ENCODE measurements at places on chromosomes 7 and 10. TPM values are rescaled to one million over a fixed set of nuclear protein-coding genes. Genes with fewer than 3 reads are reported as not detected.
A peak's percentile ranks its signal among the peaks of the same experiment; 100 is the strongest.

The SEMA3C gene
- 3.4 TPM for total RNA-seq

DNA sequence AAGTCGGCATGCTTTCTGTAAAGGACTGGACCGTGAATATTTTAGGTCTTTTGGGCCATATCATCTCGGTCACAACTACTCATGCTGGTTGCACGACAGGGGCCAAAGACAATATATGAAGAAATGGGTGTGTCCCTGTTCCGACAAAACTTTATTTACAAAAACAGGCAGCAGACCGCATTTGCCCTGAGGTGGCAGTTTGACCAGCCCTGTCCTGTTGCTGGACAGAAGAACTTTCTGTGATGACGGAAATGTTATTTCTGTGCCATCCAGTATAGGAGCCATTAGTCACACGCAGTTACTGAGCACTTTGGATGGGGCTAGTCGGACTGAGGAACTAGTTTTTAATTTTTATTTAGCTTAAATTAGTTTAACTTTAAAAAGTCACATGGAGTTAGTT is 112.8 kb upstream of the CARD11 start:
- no peak for DNase-seq

DNA sequence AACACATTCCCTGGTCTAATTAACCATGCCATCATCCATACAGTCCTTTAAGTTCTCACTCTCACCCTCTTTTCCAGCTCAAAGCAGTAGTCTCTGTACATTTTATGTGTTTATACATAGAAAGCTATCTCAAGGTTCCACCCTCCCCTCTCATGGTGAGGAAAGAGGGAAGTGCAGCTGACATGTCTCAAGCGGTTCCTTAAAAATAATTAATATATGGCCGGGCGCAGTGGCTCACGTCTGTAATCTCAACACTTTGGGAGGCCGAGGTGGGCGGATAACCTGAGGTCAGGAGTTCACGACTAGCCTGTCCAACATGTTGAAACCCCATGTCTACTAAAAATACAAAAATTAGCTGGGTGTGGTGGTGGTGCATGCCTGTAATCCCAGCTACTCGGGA is 36.7 kb downstream of the ZC3HAV1 start:
- DNase-seq = no peak

DNA sequence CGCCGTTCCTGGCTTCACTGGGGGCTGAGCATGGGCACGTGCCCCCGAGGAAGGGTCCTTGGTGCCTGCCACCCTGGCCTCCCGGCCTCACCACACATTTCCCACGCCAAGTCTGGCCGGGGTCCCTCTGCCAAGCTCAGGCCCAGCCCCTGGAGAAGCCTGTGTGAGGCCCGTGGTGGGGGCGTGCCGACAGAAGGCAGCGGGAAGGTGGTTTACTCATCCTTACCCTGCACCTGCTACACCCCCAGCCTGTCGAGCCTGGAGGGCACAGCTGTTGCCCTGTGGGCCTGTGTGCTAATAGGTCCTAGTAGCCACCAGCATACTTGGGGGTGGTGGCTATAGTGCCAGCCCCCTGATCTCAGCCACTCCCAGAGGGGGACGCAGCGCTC is 46.7 kb downstream of the NKX6-2 start:
- DNase-seq = no peak

- no peak for DNase-seq
Measured at GRCh38 chr10:11631890-11632587, 20.6 kb upstream of the USP6NL start.

- no peak for DNase-seq
Measured at GRCh38 chr7:76386691-76387260, 22.7 kb downstream of the SSC4D start.

DNA sequence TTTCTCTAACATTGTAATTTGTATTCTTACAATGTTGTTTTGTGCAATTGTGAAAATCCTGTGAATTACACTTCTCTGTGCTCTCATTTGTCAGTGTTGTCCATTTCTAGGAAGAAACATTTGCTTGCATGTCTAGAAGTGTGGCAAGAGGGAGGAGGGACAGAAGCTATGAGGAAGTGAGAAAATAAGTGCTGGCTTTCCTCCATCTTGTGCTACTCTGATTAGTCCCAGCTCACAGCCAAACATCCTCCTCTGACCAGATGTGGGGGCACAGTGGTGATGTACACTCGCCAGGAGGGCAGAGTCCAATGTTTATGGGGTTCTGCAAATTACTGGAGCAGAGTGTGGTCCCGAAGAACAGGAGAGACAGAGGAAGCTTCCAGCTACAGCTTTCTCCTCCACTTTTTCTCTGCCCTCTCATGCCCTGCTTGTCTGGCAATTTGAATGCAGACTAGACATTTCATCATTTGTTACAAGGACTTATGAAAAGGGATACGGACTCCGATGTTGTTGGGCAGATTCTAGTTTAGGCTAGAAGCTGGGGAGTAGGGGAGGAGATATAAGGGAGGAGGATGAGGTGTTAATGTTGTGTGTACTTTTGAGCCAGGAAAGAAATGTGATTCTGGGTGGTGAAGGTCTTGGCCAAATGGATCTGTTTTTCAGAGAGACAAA is 131.0 kb upstream of the C1GALT1 start:
- DNase-seq = no peak

The SLC35G1 gene
- 7.0 TPM for total RNA-seq

The ZNF804B gene
- total RNA-seq = 4.9 TPM

The PROSER2 gene
- 58.3 TPM for total RNA-seq

The SORCS1 gene
- 6.0 TPM for total RNA-seq

GRCh38 chr10:21076381-21076780 is 179.3 kb upstream of the NEBL start:
- DNase-seq = no peak

DNA sequence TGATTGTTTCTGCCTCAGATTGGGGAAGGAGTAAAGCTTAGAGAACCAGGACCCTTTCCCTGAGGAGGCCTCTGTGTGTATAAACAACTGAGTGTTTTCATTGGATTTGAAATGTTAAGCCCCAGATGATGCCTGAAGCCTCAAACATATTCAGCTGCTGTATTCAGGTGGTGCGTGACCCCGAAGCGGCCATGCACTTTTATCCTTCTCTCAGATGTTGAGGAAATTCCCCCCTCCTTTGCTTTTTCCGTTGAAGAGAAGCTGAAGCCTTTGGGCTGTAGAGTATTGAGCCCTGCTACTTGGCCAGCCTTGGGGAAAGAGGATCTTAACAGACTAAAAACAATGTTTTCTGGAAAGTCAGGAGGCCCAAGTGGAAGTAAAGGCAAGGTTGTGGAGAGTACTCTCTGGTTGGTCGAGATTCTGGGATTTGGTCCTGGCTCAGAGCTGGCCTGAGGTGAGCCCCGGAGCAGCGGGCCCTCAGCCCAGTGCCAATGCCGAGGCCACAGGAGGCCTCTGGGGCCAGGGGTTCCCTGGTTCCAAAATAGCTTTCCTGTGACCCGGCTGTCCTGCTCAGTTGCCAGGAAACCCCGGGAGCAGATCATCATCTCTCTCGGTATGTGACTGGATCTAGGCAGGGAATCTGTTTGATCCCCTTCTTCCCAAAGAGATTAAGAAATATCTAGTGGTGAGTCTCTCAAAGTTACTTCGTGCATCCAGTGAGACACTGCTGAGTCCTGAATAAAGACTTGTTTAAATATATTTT is 22.5 kb downstream of the FKBP6 start:
- DNase-seq = no peak

The PLPP4 gene
- not detected for total RNA-seq

- DNase-seq = no peak
Measured at GRCh38 chr7:116593359-116594075, 68.7 kb downstream of the CAV1 start.

GRCh38 chr10:120527691-120528090 is 70.7 kb downstream of the PLPP4 start:
- no peak for DNase-seq

GRCh38 chr10:45463244-45464116 is 89.5 kb downstream of the ALOX5 start:
- DNase-seq = no peak

The AIMP2 gene
- total RNA-seq = 10.9 TPM

DNA sequence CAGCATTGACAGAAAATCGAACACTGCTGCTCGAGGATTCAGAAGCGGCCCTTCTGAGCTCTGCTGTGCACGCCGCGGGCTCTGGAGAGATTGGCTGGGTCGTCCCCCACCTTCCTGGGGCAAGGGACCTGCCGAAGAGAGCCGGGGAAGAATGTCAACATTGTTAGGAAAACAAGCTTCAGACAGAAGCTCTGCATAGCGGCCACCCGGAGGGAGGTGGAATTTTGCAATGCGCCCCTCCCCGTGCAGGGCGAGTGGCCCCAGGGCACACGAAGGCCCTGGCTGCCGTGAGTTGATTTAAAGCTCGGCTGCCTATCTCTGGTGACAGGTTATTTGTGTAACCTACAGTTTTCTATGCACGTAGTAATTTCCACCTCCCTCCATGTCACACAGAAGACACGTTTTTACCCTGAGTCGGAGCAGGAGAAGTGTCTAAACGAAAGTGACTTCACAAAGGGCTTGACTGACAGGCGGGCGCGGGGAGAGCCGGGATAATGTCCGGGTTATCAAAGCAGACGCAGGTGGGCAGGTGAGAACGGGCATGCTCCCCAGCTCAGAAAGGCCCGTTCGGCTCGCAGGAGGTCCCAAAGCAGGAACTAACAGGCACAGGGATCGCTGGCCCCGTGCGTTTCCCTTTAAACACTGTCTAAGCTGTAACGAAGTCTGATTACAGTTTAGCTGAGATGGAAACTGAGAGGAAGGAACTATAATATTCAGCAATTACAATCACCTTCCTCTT is 84.6 kb downstream of the PDGFA start:
- no peak for DNase-seq

GRCh38 chr10:49053053-49053997 is 62.0 kb downstream of the VSTM4 start:
- no peak for DNase-seq

- DNase-seq = no peak
Measured at GRCh38 chr7:98120559-98120958, 13.9 kb downstream of the LMTK2 start.

GRCh38 chr7:68417659-68418058 is 1180.6 kb upstream of the AUTS2 start:
- DNase-seq = no peak

The NXPH1 gene
- not detected for total RNA-seq

DNA sequence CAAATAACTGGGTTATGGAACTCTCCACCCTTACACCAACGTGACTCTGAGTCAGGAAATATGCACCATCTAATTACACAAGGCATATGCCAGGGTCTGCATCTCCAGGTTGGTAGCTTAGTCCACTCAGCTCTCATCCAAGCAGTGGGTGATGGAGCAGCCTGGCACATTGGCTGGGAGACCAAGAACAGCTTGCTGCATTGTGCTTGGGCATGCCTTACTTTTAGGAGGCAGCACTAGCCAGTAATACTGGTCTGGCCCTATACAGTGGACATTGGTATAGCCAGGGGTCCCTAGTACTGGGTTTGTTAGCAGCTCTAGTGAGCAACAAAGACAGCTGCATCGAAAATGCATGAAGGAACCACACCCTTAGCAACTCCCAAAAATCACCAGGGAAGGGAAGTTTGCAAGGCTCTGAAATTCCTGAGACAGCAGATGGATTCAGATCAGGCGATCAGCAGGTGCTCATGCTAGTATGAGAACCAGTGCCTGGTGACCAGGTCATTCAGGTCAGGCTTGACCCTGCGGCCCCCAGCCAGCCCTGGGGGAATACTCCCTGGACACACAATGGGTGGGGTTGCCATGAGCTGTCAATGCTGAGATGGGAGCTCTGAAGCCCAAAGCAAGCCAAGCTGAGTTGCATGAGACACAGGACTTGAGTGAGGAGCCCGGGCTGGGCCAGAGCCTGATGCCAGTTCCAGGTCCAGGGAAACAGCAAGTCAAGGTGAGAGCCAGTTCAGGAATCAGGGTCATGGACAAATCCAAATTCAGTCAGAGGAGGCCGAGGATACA is 217.9 kb upstream of the ZMIZ1 start:
- no peak for DNase-seq

The OR9A2 gene
- not detected for total RNA-seq

GRCh38 chr10:71735709-71736569 is 16.4 kb upstream of the C10orf105 start:
- no peak for DNase-seq

The CHN2 gene
- total RNA-seq = 58.6 TPM

DNA sequence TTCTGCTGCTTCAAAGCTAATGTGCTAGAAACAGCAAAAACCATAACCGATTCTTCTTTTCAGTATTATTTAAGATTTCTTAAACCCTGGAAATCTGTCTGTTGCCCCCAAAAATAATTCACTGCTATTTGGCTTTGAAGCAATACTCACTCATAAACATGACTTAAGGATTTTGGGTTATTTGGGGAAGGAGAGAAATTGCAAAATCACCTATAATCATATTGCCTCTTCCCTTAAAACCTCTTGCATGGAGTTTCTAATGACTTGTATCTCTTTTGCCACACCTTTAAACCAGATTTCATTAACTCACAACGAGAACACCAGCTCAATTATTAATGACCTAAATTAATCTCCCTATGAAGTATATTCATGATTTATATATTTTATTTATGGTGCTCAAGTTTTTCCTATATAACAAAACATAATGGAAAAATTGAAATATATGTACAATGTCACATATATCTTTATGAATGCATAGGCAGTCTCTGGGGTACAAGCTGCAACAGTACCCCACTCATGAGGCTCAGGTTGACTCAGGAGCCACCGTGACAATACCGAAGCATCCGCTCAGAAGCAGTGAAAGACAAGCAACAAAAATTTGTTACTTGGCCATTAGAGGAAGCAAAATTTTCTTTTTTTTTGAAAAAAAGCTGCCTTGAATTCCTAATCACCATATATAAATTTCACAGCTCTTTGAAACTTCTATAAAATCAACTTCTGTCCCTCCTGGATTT is 3.0 kb downstream of the NAMPT start:
- DNase-seq = no peak

GRCh38 chr7:23893942-23894891 is 184.2 kb downstream of the STK31 start:
- DNase-seq = no peak

DNA sequence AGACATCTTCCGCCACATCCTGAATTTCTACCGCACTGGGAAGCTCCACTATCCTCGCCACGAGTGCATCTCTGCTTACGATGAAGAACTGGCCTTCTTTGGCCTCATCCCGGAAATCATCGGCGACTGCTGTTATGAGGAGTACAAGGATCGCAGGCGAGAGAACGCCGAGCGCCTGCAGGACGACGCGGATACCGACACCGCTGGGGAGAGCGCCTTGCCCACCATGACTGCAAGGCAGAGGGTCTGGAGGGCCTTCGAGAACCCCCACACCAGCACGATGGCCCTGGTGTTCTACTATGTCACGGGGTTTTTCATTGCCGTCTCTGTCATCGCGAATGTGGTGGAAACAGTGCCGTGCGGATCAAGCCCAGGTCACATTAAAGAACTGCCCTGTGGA is 1.9 kb downstream of the KCND2 start:
- no peak for DNase-seq

DNA sequence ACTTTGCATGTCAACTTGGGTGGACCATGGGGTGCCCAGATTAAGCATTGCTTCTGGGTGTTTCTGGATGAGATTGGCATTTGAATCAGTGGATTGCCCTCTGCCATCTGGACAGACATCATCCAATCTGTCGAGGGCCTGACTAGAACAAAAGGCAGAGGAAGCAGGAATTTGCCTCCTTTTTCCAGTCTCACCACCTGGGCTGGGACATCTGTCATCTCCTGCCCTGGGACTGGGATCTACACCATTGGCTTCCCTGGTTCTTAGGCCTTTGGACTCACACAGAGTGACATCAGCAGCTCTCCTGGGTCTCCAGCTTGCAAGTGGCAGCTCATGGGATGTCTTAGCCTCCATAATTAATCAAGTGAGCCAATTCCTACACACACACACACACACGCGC is 10.3 kb downstream of the SLC13A4 start:
- no peak for DNase-seq

- peak; percentile 43 for DNase-seq
Measured at GRCh38 chr10:97454330-97455036, 8.5 kb downstream of the ZDHHC16 start.

The HOXA13 gene
- not detected for total RNA-seq

The ATOH7 gene
- total RNA-seq = not detected

GRCh38 chr7:1569016-1569415 is 816 bp downstream of the PSMG3 start:
- DNase-seq = no peak

Measured in body of pancreas (tissue), 4 donors.